ENCODE measurements at places on chromosomes 12 and 14.

DNA sequence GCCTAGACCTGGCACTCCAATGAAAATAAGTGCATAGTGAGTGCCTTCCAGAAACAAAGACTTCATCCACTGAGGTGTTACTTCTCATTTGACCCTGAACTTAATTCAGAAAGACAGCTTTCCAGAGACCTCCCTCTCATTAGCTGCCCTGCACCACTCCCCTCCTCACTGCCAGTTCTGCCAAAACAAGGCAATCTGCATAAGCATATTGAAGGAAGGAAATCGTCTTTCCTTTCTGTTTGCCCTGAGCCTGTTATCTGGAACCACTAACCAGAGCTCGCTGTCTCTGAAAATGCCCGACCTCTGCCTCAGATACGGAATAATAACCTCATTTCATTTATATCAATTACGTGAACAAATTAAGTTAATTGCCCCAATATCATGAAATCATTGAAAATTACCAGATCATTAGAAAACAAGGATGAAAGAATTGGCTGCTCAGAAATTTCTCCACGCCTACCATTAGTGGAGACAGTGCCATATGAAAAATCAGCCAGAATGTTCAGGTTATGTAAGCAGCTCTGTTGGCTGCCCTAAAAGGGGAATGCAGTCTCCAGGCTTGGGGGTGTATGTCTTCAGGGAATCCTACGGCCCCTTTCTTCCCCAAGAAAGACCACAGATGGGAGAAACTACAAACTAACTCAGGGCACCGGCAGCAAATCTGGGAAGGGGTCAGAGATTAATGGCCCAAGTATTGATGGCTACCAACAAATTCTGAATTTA is 149.9 kb upstream of the FKBP4 start:
- DNase-seq, result no peak

DNA sequence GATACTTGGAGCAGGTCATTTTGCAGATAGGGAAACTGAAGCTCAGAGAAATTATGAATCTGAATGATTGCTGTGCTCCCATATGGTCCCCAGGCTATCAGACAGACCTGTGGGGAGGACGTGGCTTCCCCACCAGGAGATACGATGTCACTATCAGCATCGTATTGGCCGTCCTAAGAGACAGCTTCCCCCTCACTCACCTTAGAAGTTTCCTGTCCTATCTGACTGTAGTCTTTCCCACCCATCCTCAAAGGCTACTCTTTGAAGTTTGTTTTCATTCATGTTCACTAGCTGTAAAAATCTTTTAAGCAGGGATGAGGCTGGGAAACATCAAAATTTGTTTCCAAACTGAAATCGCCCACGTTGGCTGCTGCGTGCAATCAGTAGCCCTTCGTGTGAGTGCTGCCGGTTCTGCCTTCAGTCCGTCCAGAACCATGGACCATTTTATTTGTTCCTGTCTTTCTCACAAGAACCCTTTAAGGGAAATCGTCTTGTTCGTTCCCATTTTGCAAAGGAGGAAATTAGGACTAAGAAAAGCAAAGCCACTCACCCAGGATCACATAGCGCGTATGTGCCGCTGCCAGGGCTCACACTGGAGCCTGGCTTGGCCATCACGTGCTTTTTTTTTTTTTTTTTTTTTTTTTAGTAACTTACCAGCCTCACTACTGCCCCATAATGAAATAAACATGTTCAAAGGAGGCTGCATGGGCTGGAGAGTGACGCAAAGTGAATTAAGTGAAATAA is 1.0 kb upstream of the KDM2B start:
- DNase-seq, result no peak

- DNase-seq, result peak; percentile 36
These were observed 194.9 kb upstream of the OR4E1 start for GRCh38 chr14:21868442-21869046.

DNA sequence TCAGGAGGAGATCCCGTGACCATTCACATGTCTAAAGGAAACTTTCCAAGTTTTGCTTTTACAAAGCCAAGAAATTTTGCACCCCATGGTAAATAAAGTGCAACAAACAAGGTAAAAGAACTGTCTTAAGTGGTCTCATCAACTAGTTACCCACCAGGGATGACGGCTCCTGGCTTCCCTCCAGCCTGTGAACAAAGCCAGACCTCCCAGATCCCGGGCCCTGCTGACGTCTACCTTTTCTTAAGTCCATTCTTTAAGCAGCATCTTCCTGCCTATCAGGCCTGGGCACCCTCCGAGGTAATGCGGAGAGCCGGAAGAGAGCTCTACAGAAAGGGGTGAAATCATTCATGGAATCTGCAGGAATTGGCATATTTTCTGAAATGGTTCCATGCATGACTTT is 58.0 kb upstream of the DAAM1 start:
- no peak for DNase-seq

DNA sequence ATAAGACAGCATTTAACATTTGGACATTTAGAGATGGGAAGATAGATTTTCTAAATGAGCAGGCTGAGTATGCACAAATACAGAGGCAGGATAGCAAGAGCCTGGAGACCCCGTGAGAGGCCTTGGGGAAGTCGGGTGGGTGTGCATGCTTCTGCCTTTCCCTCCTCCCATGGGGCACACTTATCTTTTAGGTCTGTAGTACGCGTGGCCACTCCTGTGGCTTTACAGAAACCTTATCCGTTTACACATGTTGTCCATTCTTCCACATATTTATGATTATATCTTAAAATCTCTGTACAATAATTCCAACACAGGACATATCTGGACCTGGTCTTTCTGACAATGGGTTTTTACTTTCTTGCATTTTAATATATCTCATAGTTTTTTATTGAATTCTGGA is 33.6 kb downstream of the GYS2 start:
- no peak for DNase-seq

DNA sequence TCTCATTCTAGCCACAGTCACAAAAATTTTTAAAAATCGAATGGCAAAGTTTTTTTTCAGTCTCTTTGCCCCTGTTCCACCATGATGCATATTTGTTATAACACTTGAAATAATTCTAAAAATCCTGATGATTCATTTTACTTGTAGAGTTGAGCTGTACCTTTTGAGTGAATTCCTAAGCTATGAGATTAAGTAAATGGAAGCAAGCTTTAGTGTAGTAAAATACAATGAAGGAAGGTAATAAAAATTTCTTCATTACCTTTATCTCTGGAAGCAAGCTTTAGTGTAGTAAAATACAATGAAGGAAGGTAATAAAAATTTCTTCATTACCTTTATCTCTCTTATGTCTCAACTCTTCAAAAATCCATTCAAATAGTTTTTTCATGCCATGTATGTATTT is 46.1 kb downstream of the TMTC3 start:
- no peak for DNase-seq

DNA sequence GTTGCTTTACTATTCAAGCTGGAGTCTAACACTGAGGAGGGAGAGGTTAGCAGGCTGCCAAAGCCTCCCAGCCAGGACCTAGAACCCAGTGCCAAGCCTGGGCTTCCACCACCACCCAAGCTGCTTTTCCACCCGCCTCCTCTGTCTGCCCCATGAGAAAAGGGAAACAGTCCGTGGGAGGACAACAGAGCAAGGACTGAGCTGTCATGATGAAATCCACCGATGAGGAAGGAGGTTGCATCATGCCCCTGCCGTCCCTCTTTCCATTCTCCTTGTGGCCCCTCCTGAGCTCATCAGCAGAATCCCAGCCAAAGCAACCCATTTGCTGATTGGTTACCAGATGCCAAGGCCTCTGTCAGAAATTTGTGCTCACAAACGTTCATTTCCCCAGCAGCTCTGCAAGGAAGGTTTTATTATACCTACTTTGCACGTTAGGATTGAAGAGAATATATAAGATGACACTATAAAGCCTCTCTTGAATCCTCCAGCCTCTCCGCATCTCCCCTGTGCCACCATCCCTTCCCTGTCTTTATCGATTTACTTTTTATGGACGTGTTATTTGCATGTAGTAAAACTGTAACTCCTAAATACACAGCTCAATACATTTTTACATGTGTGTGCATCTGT is 6.3 kb upstream of the SERPINA1 start:
- DNase-seq, result no peak

DNA sequence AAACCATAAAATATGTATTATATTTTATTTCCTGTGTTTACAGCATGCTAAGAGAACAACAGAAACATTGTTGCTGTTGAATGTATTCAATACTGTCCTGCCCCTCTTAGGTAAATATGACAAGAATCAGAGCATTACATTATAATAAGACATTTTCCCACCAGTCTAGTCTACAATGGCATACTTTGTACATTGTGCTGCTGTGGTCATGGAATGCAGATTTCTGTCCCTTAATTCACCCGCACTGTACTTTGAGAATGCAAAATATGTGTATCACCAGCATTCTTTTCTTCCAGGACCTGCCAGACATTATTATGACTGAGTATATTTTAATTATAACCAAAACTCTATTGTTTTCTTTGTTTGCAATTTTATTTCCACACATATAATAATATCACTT is 16.5 kb upstream of the OR10AD1 start:
- DNase-seq, result no peak

- no peak for DNase-seq
These were observed 247.8 kb downstream of the MSRB3 start for GRCh38 chr12:65526311-65526710.

GRCh38 chr12:131883521-131883900 is 10.9 kb upstream of the ULK1 start:
- no peak for DNase-seq

GRCh38 chr14:101128478-101129321 is 225.2 kb upstream of the RTL1 start:
- DNase-seq, result no peak

DNA sequence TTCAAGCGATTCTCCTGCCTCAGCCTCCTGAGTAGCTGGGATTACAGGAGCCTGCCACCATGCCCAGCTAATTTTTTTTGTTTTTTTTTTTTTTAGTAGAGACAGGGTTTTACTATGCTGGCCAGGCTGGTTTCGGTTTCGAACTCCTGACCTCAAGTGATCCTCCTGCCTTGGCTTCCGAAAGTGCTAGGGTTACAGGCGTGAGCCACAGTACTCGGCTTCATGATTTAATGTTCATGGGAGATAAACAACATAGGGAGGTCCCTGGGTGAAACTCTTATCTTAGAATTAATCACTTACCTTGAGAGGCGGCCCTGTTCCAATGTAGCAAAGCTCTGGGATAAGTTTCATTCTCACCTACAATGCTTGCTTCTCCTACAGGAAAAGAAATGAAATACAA is 48.3 kb downstream of the SEL1L start:
- no peak for DNase-seq

DNA sequence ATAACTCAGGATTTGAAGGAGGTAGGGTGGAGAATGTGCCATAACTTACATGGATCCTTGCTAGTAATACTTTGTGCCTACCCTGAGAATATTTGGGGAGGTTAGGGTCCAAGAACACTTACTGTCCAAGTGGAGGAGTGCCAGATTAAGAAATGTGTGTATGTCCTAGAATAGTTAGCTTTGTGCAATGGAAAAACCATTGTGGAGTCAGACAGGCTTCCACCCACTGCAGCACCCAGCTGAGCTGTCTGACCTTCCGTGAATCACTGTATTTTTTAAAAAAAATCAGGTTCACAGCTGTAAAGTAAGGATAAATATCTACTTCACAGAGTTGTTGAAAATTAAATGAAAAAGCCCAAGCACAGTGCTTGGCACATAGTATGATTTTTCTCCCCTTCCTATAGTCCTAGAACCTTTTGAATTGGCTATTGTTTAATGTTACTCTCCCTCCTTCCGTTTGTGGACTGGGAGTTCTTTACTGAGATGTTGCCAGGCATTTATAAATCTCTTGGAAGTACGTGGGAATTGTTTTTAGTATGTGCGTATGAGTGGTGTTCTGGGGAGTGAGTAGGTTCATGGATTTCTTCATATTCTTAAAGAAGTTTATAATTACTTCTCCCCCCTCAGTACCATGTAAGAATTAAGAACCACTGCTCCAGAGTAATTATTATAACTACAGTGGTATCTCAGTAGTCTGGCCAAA is 9.2 kb downstream of the RAB21 start:
- DNase-seq, result no peak

DNA sequence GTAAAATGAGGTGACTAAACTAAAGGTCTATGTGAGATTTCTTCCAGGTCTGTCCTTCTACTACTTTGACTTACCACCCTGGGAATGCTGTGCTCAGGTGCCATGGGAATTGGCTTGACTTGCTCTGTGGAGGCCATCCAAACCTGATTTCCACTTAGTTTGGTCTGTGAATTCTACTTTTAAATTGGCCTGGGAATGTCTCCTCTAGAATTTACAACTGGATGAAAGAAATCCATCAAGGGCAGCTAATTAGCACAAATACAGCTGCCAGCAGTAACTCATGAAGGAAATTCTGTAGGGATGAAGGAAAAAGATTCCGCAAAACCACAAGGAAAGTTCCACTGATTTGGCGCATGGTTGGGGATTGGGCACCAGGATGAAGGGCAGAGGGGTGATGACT is 31.7 kb upstream of the FRMD6 start:
- DNase-seq, result no peak

DNA sequence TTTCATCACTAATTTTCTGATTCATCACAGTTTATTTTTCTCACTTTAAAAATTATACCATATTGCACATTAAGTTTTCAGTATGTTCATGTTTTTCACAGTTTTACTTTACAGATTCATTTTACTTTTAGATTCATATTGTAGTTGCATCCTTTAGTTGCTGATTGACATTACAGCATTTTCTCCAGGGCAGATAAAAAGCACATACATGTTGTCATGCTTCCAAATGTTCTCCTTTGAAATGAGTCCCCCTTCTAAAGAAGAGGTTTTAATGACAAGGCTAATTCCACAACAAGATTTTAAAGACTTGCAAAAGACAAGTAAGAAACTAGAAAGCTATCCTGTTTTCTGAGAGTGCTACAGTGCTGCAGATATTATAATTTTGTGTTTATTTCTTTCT is 72.1 kb upstream of the RASSF8 start:
- no peak for DNase-seq

DNA sequence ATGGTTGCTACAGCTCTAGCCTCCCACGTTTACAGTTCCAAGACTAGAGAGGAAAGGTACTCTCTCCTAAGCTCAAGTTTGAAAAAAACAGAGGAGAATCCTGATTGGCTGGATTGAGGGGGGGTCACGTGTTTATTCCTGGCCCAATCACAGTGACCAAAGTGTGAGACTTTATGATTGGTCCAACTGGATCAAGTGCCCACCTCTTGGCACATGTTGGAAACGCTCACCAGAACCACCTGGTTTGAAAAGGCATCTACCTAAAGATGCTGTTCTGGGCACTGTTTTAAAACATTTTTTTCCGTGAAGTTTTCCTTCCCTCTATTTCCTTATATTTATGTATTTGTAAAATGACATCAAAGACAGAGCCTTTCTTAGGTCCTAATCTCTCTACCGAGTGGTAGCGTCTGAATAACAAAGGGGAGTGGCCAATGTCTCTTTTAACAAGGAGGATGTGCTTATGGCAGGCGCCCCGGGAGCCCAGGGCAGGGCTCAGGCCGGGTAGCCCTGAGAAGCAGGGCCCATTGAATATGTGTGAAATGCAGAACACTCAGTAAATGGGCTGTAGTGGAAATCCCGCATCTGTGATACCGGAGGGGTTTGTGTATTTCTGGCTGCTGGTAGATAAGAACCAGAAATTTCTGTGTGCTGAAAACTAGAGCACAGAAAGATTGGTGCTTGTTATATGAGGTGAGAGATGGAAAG is 146.2 kb downstream of the ATP23 start:
- DNase-seq, result no peak
